ENCODE measurements at places on chromosomes 5 and 9.

- DNase-seq = no peak
These were observed 925.3 kb downstream of the TLE4 start for GRCh38 chr9:80496901-80497556.

DNA sequence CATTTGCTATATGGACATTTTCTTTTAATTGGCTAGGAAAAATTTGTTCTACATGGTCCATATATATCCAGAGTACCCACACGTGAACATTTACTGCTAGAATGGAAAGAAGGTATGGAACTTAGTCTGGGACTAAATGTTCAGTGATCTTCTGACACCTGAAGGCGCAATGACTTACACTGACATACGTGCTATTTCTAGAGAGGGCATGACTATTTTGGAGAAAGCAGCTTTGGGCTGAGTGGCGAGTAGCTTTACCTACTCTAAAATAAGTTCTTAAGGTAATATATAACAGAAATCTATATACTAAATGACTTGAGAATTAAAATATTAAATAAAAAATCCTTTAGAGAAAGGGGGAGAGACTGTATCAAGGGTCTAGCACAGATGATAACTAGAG lies 10.4 kb downstream of the NNT start:
- DNase-seq = no peak

GRCh38 chr5:83474991-83475390 lies 3.4 kb downstream of the VCAN start:
- no peak for DNase-seq

GRCh38 chr9:95131023-95131943 lies 186.2 kb downstream of the FANCC start:
- peak; percentile 63 for DNase-seq
